ENCODE measurements at places on chromosomes 1 and 21.

DNA sequence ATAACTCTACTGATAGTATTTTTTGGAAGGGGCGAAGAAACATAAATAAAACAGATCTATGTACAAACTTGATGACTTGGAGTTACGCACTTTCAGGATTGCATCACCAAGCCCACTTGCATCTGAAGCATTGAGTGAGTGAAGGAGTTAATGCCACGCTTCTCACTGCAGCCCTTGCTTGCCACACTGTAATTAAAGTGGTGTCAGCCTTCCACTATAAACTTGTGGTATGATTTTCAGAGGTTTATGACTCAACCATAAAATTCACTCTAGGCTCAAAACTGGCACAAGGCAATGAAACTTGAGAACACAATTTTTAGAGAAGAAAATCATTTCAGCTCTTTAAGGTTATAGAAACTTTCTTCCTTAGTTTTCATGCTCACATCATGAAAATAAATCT, 93.9 kb upstream of the PRMT6 start:
- DNase-seq = no peak

GRCh38 chr1:14598007-14598497, 433 bp upstream of the KAZN start:
- no peak for DNase-seq

DNA sequence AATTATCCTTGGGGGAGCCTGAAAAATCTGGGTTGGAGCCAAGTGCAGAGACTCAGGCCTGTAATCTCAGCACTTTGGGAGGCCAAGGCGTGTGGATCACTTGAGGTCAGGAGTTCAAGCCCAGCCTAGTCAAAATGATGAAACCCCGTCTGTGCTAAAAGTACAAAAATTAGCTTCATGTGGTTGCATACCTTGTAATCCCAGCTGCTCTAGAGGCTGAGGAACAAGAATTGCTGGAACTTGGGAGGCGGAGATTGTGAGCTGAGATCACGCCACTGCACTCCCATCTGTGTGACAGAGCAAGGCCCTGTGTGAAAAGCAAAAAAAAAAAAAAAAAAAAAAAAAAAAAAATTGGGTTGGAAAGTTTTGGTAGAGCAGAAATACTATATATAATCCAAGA, 1563.6 kb upstream of the PRMT6 start:
- DNase-seq = no peak

GRCh38 chr21:42040411-42041180, 30.4 kb upstream of the ZBTB21 start:
- DNase-seq = no peak

DNA sequence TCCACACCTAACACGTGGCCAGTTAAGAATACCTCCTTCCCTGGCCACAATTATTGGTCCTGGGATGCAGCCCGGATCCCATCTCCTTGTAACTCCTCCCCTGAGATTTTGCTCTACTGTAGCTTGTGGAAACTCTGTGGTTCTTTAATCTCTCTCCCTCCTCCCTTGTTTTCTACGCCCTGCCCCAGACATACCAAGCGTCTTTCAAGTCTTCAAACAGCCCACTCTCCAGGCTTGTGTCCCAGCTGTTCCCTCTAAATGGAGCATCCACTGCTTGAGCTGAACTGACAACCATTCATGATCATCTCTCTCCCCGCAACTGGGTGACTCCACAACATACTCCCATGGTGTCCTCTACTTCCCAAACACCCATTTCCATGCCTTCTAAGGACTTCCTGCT, 111.6 kb downstream of the SIPA1L2 start:
- DNase-seq = no peak

DNA sequence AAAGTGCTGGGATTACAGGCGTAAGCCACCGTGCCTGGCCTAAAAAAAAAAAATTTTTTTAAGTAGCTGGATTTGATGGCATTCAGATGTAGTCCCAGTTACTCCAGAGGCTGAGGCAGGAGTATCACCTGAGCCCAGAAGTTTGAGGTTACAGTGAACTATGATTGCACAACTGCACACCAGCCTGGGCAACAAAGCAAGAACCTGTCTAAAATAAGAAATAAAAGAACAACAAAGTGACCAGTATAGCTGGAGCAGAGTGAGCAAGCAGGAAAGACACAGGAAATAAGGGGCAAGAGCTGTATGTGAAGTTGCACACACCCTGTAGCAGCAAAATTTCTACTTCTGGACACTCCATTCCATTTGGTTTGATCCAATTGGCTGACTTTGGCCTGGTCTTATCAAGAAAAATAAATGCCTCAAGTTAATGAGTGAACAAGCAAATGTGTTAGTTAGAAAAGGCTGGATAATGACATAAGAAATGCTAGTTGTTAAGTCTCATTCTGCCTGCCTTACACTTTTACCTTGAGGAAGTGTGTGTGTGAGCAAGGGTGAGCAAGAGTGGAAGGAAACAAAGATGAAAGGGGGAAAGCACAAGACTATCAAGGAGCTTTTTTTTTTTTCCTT, 7.9 kb downstream of the ATP5IF1 start:
- no peak for DNase-seq

DNA sequence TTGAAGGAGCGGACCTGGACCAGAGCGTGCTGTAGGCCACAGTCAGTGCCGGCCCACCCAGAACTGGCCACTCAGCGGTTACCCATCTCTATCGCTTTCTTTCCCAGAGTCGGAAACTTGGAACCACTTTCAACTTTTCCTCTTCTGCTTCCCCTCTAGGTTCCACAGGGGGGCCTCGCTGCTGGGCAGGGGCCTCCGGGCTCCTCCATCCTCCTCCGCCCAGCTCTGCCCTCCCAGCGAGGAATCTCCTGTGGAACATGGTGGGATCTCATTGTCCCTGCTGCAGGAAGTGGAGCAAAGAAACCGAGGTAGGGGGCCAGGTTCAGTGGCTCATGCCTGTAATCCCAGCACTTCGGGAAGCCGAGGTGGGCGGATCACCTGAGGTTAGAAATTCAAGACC, 139.2 kb downstream of the ETS2 start:
- DNase-seq = no peak

DNA sequence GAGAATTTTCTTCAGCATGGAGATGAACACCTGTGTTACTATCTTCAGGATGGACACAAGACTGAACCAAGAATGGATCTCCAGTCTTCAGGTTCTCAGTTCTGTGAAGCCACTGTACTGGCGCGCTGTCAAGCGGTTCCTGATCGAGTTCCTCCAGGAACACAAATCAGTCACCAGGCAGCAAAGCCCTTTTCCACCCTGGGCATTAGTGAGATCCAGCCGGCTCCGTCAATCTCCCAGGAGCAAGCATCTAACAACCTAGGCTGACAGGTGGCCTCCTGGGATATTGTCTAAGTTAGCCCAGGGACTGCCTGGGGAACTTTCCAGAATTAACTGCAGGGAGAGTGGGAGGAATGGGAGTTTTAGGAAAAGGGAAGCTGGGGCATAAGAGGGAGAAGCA, 9.7 kb upstream of the IGFN1 start:
- no peak for DNase-seq

GRCh38 chr1:29372108-29372507, 135.8 kb downstream of the PTPRU start:
- DNase-seq = no peak

DNA sequence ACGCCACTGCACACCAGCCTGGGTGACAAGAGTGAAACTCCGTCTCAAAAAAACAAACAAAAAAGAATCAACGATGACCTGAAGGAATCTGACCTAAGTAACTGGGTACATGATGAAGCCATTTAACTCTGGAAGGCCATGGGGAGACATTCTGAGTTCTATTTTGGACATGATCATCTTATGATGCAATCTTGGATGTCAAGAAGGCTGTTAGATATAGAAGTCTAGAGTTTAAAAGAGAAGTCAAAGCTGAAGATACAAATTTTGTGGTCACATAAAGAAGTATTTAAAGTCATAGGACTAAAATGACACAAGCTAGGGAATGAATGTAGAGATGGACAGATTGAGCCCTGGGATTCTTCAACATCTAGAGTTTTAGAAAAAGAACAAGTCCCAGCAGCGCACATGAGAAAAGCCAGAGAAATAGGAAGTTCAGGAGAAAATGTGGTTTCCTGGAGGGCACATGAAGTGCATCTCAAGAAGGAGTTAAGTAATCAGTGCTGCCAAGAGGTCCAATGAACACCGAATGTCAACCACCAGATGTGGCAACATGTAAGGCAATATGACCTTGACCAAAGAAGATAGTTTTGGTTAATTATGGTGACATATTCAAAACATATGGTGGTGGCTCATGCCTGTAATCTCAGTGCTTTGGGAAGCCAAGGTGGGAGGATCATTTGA, 26.8 kb downstream of the ELK4 start:
- no peak for DNase-seq

DNA sequence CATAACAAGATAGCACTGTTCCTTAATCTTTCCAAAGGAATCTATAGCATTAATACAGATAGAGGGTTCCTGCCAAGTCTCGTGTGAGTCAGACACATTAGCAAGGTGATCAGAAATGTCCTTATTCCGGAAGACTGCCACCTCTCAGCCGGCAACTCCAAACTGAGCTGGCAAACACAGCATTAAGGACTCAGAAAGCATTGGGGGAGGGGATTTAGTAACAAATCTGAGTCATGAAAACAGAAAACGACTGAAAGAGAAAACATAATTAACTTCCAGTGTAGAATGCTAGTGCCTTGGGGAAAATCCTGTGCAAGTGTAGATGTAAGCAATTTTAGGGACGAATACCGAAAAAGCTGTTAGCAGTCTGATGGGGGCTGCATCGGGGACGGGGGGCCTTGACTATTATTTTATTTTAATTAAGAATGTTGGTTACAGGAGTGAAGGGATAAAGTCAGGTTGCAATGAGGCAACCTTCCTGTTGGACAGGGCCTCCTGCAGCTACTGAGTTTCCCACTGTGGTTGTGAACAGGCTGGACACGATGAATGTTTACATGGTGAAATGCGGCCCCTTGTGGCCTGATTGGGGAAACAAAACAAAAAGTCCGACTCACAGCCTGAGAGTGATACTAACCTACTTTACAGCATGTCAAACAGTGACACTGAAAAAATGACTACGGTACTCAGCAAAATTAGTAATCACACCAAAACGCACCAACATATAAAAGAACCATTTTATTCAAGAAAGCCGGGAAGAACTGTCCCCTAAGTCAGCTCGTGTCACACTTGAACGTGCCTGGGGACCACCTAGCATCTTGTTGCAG, 20.7 kb downstream of the MIS18A start:
- DNase-seq = peak; percentile 41

DNA sequence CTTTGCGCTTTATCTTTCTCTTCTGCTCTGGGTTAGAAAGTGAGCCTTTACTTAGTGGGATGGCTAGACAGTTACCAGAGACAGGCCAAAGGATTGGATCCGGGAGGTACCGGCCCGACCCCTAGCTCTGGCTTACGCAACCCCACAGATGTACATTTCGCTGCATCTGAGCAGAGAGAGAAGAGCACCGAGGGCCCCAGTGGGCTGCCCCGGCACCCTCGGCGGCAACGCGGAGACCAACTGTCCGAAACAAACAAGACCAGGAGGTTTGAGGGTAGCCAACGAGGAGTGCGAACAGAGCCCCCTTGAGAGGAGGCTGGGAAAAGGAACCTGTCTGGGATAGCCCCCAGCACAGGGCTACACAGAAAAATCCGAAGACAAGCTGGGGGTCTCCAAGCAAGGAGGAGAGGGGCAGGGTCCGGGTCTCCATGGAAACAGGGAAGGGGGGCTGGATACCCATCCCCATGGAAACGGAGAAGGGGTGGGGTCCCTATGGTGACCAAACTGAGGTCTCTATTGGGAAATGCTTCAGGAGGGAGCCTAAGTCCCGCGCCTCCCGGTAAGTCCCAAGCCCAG, 373 bp downstream of the MTF1 start:
- peak; percentile 26 for DNase-seq

- peak; percentile 10 for DNase-seq
Measured at GRCh38 chr21:15005391-15005790, 59.4 kb downstream of the NRIP1 start.

- no peak for DNase-seq
Measured at GRCh38 chr1:1671365-1672119, 12.7 kb upstream of the CDK11B start.

GRCh38 chr1:202805886-202806844, 2.1 kb downstream of the KDM5B start:
- no peak for DNase-seq

- DNase-seq = no peak
Measured at GRCh38 chr1:185070051-185070450, 24.7 kb downstream of the RNF2 start.

DNA sequence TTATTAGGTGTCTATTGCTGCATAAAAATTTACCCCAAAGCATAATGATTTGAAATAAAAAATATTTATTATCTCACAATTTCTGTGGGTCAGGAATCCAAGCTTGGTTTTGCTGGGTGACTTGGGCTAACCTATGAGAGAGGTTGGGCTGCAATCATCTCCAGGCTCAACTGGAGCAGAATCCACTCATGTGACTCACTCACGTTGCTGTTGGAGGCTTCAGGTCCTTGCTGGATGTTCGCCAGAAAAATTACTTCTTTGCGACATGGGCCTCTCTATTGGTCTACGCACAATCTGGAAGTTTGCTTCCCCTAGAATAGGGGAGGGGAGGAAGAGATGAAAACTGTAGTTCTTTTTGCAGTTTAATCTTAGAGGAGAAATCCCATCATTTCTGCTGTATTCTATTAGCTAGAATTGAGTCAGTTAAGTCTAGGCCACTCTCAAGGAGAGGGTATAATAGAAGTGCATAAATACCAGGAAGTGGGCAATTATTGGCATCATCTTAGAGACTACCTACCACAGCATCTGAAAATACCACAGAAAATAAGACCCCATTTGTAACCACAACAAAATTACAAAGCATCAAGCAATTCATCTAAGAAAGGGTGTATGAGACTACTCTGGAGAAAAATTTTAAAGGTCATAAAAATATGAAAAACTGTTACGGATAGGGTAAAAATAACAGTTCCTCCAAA, 5.7 kb upstream of the FASLG start:
- no peak for DNase-seq

DNA sequence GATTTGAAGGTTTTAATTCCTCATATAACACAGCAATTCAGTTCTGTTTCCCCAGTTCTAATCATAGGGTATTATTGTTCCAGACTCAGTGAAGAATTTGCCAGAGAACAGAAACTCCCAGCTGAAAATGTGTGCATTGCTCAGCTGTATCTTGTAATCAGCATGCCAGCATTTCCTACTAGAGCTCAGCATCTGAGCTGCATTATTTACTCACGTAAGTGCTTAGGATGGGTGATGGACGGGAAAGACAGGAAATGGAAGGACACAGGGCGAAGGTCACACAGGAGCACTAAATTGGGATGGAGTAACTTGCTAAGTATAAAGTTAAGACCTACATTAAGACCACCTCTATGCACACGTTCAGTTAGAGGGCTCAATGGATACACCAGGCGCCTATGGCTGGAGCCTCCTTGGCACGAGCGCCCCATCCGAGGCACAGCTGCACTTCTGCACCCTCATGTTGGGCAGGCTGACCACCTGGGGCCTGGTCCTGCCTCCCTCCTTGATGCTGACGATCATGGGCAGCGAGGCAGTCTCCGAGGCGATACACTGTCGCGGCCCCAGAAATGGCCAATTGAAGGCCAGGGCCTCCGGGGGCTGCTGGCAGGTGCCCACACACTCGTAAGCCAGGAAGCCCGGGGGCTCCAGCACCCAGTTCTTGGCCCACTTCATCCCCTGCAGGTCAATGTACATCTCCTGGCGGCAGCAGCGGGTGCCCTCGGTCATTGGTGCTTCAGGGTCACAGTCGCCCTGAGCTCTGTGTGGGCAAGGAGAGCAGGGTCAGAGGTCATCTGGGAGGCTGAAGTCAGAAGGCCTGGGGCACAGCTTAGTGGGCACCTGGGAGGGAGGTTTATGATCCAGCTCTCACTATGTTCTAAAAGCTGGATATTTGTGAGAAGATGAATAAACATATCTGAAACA, 3.7 kb downstream of the LEFTY2 start:
- no peak for DNase-seq
